Left ventricle myocardium inferior (tissue), 1 donor: ENCODE measurements at places on chromosomes 7 and 10.

GRCh38 chr7:150972741-150973140, 5.4 kb downstream of the KCNH2 start:
- DNase-seq: no peak

DNA sequence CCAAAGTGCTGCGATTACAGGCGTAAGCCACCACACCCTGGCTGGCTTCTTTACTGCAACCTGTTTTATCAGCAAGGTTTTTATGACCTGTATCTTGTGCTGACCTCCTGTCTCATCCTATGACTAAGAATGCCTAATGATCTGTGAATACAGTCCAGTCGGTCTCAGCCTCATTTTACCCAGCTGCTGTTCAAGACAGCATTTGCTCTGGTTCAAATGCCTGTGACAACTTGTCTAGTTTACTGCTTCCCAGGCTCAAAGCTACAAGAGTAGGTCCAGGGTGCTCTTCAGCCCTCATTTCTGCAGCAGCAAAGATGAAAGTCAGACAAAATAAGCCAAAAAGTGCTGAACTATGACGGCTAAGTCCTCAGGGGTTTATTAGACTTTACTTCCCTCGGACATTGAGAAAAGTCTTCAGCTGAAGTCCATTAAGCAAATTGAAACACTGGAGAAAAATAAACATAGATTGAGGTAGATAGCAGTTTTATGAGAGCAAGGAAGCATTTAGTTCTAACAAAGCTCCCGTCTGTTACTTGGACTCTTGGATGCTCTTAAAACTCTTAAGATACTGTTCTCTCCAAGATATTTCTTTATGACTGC, 12.5 kb upstream of the LYZL1 start:
- no peak for DNase-seq

- no peak for DNase-seq
These were observed 53.3 kb downstream of the GALNT11 start for GRCh38 chr7:152078786-152079185.

DNA sequence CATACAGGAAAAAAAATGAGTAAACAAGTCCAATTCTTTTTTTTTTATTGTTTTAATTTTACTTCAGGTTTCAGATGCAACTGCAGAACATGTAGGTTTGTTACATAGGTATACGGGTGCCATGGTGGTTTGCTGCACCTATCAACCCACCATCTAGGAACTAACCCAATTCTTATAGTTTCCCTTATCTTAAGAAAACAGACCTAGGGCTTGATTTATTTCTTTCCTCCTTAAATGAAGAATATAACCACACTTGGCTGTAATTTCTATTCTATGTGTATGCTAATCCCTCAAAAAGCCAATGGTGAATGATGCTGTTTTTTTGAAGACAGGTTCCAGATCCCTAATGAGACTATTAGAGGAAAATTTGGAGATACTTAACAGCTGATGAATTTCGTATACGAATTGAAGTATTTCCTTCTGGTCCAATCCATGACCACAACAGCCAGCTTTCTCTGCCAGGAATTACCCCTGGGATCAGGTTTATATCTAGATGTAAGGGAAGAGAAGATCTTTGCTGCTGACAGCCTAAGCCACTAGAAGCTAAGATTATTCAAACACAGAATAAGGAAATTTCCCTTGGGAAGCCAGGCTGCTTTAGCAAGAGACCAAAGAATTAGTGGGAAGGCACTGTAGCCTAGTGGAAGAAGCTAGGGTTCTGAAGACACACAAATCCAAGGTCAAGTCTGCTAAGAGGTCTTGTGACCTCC, 115.8 kb downstream of the INHBA start:
- DNase-seq: no peak

GRCh38 chr10:86375204-86375603, 8.6 kb upstream of the GRID1 start:
- DNase-seq: no peak
